ENCODE measurements at places on chromosomes 1 and 21.

GRCh38 chr1:203034422-203035110 is 8.3 kb downstream of the PPFIA4 start:
- DNase-seq = no peak

DNA sequence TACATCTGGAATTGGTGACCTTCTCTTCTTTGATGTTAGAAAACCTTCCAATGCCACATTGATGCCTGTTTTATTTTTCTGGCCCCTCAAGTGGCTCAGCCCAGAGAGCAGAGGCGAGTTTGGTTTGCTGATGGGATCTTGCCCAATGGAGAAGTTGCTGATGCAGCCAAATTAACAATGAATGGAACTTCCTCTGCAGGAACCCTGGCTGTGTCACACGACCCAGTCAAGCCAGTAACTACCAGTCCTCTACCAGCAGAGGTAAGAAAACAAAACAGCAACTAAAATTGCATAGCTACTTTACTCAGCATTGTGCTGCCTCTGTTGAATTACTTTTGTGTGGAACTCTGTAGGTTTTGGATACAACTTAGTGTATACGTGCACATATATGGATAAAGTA is 97.6 kb downstream of the CC2D1B start:
- DNase-seq = no peak

- DNase-seq = peak; percentile 39
Observed at GRCh38 chr1:86741947-86742572, 37.7 kb downstream of the SH3GLB1 start.

DNA sequence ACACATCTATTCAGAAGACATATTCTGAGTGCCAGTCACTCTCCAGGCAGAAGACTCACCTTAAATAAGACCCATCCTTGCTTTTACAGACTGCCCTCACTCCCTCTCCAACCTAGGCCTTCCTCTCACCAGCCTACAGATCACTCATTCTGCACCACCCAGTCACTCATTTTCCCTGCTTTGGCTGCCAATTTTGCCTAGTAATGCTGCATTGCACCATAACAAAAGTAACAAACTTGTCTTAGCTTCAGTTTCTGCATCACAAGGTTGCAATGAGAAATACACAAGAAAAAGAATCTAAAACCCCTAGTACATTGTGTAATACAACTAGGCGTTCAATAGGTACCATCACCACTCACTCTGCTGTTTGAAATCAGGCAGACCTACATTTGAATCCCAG is 292.4 kb downstream of the PLPP3 start:
- DNase-seq = no peak

DNA sequence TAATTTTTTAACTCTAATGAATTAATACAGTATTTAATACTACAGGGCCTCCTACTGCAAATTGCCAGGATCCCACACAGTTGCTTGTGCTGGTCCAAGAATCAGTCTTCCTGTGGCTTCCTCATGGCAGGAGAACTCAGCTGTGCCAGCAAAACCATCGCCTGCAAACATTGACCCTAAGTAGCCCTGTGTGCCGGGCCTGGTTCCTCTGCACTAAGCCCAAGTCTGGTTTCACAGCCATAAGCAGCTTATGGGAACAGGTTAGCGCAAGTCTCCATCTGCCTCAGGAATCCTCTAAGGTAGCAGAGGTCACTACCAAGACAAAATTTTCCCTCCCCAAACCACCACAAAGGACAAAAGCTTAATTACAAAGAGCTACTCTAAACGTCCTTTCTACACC is 216.6 kb downstream of the PLA2G4A start:
- no peak for DNase-seq

- DNase-seq = no peak
Observed at GRCh38 chr1:63991685-63992084, 211.7 kb upstream of the UBE2U start.

- DNase-seq = peak; percentile 74
Observed at GRCh38 chr1:55071477-55071876, 32.1 kb downstream of the PCSK9 start.

DNA sequence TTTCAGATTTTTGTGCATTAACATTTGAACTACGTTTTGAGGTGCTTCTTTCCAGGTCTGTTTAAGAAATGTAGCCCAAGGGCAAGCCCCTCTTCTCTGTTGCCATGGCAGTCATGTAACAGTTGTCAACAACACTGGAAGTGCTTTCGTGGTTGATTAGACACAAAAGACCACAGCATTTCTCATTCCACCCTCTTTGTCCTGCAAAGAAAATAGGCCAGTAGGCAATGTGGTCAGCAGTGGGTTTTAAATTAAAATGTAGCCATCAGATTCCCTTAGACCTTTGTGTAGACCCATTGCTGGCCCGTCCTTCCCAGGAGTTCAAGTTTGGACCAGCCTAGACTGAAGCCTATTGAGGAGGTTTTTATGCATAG is 35.4 kb downstream of the VANGL1 start:
- no peak for DNase-seq

DNA sequence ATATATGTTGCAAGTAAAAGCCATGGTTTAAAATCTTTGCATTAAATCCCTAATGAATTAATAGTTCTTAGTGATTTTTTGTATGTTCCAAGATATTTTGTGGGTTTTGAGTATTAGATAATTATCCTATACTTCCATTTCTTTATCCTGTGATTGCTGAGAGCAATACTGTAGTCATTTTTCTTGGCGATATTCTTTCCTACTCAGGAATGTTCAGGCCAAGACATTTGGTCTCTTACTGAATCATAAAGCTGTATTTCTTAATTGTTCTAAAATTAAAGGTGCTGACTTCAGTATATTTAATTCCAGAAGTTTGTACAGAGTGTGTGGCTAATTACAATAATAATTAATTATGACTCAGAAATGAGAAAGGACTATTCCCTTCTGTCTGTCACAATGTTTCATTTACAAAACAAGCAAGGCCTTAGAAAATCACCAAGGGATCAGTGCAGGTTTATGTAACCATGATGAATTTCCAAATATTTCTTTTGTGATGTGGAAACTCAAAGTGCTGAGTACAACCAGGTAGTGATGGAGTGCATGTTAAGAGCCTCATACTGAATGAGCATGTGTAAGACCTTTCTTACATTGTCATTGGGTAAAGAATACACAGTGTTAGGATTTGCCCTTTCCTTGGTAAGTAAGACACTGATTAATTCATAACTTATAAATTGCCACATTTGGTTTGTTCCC is 161.2 kb downstream of the HMCN1 start:
- DNase-seq = no peak

DNA sequence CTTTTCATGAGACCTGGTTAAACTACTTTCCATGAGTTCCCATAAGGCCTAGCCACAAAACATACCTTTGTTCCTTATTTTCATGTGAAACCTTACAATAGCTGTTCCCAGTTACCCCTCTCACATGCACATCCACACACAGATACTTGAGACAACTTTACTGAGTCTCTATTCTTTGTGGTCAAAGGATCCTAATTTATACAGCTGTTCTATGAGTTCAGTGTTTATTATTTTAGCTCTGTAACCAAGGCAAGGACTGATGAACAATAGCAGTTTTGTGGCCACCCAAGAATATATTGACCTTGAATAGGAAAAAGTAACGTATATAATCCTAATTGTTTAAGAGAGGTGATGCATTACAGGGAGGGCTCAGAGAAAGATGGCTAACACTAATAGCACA is 160.5 kb upstream of the CACYBP start:
- DNase-seq = no peak

DNA sequence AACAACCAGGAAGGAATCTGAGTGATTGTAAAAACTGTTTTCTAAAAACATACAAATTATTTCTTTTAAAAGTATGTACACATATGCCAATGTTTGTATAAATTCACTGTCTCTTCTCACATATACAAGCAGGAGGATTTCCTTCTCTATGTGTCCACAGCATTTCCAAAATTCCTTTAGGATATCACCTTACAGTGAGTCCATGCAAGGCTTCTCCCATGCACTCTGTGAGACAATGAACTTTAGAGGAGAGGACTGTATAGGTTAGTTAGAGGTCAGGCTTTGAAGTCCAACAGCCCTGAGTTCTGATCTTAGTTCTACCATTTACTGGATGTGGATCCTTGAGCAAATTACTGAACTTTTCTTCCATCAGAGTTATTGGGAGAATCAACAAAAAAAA is 34.1 kb upstream of the USH2A start:
- DNase-seq = no peak

DNA sequence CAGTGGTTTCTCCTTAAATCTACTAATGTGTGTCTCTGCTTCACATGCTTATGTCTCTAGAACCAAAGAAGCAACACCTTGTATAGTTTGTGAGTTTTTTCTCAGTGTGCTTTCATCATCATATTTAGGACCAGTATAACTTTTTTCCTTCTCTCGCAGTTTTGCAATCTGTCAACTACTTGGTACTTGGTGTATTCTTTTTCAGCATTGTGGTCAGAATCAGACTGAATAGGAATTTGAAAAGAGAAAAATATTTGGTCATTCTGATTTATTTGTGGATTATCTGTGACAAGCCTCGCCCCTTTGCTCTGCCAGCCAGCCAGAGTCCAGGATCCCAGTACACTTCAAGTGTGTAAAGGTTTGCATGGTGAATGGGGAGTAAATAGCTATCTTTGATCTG is 122.3 kb downstream of the C1orf21 start:
- no peak for DNase-seq

- no peak for DNase-seq
Observed at GRCh38 chr1:89602871-89603404, 30.0 kb upstream of the LRRC8C start.

- DNase-seq = no peak
Observed at GRCh38 chr1:241730031-241730430, 78.0 kb downstream of the WDR64 start.

DNA sequence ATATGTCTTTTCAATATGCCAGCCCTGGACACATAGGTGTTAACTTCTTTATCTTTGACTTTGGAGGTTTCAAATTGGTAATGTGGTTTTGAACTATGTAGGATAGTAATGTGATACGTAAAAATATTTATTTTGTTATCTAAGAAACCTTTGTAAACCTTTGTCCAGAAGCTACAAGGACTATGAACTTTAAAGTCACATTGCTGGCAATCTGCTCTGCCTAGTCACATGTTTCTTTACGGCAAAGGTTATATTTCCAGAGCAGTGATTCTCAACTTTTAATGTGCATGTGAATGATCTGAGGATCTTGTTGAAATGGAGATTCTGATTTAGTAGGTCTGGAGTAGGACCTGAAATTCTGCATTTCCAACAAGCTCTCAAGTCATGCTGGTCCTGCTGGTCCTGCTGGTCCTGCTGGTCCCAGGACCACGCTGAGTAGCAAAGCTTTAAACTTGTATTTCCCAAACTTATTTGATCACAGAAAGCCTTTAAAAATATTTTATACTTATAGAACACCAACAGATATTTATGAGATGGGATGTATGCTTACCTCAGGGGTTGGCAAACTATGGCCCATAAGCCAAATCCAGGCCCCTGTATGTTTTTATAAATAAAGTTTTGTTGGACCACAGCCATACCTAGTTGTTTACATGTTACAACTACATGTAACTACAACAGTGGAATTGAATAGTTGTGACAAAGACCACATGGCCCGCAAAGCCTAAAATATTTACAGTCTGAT is 57.9 kb upstream of the QSOX1 start:
- DNase-seq = no peak

DNA sequence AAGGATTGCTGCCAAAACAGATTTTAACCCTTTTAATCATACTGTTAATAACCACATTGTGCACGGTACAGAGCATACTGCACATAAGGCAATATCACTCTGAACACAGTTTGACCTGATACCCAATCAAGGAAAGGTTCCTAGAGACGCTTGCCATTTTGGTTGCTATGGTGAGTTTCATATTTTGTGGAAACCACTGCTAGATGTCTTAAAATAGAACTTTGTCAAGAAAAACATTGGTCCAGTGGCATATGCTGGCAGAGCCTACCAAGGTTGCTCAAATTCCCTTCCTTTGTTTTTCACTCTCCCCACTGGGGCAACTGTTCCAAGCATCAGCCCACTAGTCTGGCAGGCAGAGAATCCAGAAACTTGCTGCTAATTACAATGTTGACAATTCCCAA is 114.8 kb upstream of the DPYD start:
- no peak for DNase-seq

DNA sequence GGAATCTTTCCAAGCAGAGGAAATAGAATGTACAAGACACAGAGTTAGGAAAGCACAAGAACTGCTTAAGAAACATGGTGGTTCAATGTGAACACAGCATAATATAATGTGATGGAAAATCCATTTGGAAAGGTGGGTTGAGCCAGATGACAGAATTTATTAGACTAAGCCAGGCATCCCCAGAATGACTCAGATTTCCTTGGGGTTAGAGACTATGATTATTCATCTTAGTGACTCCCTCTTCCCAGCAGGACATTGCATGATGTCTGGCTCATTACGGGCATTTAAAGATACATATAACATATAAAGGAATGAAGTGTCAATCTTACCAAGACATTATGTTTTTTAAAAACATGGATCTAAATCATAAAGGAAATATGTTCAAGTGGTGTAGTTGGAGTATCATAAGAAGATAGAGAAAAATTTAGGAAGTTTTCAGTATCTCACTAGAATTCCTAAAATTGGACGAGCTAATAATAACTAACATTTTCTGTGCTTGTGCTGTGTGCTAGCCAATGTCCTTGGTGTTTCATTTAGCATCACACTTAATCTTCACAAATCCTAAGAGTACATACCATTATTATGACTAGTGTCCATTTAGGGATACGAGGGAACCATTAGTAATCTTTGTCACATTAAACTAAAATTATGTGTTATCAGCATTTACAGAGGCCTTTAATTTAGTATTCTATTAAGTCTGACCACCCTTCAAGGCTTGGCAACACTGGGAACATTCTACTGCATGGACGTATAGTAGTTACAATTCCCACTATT is 41.0 kb upstream of the ST6GALNAC5 start:
- DNase-seq = peak; percentile 59

GRCh38 chr1:180358649-180359048 is 128.6 kb downstream of the LHX4 start:
- DNase-seq = no peak

DNA sequence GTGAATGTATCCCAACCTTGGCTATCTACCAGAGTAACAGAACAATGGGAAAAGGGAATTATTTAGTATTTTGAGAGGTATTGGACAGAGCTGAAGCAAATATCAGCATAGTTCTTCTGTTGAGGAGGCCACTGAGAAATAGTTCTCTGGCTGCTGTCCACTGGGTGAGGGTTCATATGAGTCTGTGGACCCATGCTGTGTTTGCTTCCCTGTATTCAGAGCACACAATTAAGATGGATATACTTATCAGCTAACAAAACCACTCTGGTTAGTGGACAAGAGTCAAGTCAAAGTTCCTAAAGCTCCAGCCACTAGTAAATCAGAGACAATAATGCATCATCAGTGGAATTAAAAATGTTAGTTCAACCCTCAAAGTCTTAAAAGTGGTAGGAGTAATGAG is 66.1 kb downstream of the RGS18 start:
- DNase-seq = no peak

GRCh38 chr21:45639206-45640000 is 4.1 kb upstream of the PCBP3 start:
- no peak for DNase-seq
